Peyer's patch (tissue), 4 donors: ENCODE measurements at places on chromosomes 11 and 22.
A peak's percentile ranks its signal among the peaks of the same experiment; 100 is the strongest.

DNA sequence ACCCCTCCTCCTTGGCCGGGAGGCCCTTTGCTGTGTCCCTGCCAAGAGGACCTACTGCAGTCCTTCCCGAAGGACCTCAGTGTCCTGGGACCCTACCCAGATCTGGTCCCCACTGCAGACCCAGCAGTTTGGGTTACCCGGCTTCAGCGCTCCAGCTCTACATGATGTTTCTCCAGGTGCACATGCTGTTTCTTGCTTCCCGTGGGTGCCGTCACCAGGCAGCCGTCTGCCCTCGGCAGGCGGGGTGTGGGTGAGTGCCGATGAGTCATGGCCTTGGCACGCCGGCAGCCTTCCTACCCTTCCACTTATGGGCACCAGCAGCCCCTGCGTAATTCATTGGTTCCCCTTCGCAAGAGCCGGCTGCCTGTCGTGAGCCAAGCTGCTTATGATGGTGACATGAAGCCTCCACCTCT is 101.8 kb downstream of the BCR start:
- DNase-seq = peak; percentile 69

DNA sequence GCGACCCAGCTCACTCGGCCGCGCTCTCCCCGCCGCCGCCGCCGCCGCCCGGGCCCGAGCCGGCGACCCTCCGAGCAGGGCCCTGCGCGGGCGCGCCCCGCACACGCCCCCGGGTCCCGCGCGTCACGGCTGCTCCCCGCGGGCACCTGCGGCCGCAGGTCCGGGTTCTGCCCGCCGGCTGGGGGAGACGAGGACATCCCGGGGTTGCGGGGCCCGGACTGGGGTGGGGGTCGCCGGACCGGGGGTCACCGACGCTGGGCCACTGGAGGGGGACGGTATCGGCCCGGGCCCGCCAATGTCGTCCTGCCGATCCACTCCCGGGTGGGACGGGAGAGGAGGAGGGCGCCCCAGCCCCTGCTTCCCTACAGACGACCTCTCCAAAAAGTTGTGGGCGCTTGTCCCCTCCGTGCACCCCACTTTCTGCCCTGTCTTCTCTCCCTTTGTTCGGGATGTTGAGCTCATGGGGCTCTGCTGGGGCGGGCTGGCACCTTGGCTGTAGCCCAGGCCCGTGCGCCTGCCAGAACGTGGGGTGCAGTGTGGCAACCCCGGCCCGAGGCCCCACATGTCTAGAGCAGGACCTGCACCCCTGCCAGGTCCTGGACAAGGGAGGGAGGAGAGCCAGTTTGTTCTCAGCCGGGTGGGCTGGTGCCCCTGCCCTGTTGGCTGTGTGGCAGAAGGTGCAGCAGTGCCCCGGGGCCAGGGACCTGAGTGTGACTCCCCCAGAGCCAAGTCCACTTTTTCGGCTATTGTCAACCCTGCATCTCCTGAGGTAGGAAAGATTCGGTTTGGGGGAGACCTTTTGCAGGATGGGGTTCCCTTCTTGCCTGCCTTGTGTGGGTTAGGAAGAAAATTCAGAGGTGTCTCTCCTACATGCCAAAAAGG is 40.2 kb upstream of the CELSR1 start:
- DNase-seq = peak; percentile 52

DNA sequence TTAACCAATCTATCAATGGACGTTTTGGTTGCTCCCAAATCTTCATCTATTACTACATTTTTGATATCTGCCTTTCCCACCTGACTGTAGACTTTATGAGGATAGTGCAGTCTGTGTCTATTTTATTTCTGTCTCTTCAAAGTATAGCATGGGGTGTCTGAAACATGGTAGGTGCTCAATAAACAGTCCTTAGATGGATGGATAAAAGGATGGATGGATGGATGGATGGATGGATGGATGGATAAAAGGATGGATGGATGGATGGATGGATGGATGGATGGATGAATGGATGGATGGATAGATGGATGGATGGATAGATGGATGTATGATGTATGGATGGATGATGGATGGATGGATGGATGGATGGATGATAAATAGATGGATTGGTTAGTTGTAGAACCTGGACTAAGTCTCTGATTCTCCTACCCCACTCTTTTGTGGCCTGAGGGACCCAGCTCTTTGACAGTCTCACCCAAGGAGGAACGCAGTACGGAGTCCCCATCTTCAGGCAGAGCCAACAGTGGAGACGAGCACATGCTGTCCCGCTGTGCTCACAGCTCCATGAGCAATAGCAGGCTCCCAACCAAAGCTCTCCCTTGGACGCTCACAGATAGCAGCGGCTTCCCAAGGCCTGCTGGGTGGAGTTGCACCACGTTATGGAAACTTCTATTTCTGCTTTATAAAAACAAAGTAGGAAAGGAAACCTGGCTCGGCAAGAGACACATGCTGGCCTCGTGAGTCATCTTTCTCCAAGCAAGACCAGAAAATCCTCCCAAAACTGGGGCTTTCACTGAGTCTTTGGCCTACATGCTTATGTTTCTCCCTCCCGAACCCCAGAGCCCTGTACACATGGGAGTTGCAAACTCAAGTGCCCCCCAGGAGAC is 448.0 kb downstream of the MIAT start:
- DNase-seq = peak; percentile 71

DNA sequence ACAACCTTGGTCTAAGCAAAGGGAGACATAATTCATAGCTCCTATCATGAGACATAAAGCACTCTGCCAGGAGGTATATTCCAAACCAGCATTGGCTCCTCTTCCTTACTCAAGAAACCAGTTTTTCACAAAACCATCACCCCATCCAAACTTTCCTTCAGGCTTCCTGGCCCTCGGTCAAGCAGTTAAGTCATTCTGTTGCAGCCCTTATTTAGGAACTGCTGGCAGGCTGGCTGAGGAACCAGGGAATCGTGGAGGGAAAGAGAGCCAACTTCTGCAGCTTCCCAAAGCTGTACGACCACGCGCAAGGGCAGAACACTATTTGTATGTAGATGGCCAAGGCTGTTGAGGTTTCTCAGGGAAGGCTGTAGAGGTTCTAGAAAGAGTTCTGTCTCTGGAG is 680 bp downstream of the IFT46 start:
- no peak for DNase-seq

GRCh38 chr22:35695202-35695601 is 22.5 kb upstream of the APOL5 start:
- DNase-seq = no peak

DNA sequence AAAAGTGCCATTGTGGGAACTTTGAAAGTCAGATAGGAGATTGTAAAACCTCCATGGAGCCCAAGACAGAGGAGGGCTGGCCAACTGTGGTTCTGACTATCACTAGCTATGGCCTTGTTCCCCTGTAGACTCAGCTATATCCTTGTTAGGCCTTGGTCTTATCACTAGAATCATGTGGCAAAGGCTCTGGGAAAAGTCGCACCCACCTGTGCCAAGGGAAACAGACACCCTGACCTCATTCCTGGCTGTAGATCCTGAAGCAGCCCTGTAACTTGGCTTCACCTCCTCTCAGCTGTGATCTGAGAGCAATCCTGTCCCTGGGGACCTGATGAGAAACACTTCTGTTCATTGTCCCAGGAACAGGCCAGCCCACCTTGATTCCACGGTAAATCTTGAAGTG is 566.2 kb downstream of the TMEM135 start:
- no peak for DNase-seq
